ENCODE measurements at places on chromosomes 11 and 22. TPM values are rescaled to one million over a fixed set of nuclear protein-coding genes. Genes with fewer than 3 reads are reported as not detected.

The PHF21A gene
- total RNA-seq = 28.2 TPM

The MAPK8IP2 gene
- 0.08 TPM for total RNA-seq

The SPI1 gene
- not detected for total RNA-seq

The RFPL2 gene
- total RNA-seq = 0.10 TPM

The LMO1 gene
- total RNA-seq = not detected

The HPX gene
- not detected for total RNA-seq

The SMC1B gene
- total RNA-seq = 0.55 TPM

The KCNE3 gene
- total RNA-seq = not detected

The SPDYC gene
- total RNA-seq = not detected

The TRIM48 gene
- total RNA-seq = not detected

The ANKK1 gene
- total RNA-seq = 0.08 TPM

The ZNF70 gene
- total RNA-seq = 3.5 TPM
